ENCODE measurements at places on chromosomes 13 and 19.

GRCh38 chr13:84630476-84630875 is 748.2 kb upstream of the SLITRK1 start:
- no peak for DNase-seq

- peak; percentile 89 for DNase-seq
These were observed 6.8 kb upstream of the ARRDC2 start for GRCh38 chr19:18000915-18001776.

GRCh38 chr19:11587302-11587974 is 9.8 kb upstream of the ZNF627 start:
- DNase-seq, result peak; percentile 63

DNA sequence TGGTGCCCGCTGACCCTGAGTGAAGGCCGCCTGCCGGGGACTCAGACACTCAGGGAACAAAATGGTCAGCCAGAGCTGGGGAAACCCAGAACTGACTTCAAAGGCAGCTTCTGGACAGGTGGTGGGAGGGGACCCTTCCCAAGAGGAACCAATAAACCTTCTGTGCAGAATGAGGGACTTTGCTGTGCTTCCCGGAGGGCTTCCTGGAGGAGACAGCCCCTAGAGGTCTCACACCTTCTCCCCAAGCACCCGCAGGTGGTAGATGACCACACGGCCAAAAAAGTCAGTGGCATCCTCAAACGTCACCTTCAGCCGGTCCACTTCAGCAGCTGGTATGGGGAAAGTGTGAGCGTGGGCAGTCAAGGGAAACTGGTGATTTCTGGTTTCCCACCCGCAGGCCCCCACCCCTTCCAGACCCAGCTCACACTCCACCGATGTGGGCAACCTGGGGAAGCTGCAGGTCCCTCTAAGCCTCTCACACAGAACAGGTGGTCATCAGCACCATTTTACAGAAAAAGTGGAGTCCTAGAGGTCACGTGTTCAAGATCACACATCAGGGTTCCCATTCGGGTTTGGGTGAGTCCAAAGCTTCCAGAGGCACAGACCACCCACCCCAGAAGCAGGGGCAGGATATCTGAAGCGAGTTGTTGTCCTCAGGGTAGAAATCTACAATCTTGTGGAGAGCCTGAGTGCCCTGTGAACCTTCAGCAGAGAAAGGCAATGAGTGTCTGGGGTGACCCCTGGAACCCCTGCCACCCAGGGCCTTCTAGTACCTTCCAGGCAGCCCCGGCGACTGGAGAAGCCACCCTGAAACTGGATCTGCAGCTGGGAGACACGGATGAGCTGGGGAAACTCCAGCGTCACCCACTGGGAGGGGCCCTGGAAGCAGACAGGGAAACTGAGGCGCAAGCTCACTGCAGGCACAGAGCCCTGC is 1.2 kb downstream of the NR2C2AP start:
- DNase-seq, result no peak

- no peak for DNase-seq
These were observed 239.3 kb downstream of the KCTD12 start for GRCh38 chr13:76646946-76647345.

DNA sequence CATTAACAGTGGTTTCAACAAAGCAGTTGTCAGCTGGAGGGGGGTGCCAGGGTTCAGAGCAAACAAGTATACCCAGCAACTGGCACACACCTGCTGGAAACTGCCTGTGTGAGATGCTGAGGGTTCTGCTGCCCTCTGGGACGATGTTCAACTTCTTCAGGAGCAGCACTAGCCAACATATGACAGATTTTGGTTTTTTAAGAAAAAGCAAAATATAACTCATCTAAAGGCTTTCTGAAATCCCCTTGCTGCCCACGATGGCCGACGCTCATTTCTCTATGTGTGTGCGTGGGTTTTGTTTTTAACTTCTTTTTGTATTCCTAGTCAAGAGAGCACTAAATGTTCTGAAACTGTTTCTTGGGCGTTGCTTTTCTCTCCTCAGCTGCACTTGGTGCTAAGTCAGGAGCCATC is 79.9 kb downstream of the MRPL57 start:
- DNase-seq, result no peak

DNA sequence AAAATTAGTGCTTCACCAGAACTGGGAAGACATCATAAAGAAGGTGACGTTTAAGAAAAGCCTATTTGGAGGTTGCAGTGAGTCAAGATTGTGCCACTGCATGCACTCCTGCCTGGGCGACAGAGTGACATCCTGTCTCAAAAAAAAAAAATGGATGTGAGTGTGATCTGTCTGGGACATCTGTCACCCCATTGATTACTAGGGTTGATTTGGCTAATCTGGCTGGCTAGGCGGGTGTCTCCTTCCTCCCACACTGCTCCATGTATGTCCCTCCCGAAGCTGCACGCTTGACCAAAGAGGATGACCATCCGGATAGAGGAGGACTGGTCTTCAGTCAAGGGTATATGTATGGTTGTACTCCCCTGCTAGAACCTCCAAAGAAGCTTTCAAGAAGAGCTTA is 2.6 kb downstream of the GTF2F2 start:
- no peak for DNase-seq

GRCh38 chr13:80814541-80814940 is 473.6 kb upstream of the SPRY2 start:
- DNase-seq, result no peak

GRCh38 chr13:113364311-113364889 is 470 bp upstream of the GRTP1 start:
- DNase-seq, result peak; percentile 30

- DNase-seq, result no peak
These were observed 4.9 kb downstream of the IRS2 start for GRCh38 chr13:109781384-109782065.

GRCh38 chr19:56504581-56504980 is 3.1 kb upstream of the ZNF471 start:
- no peak for DNase-seq

- DNase-seq, result no peak
These were observed 486.1 kb upstream of the KLF12 start for GRCh38 chr13:74620308-74620707.
